ENCODE measurements at places on chromosomes 12 and 14. TPM values are rescaled to one million over a fixed set of nuclear protein-coding genes. Genes with fewer than 3 reads are reported as not detected.
A peak's percentile ranks its signal among the peaks of the same experiment; 100 is the strongest.

DNA sequence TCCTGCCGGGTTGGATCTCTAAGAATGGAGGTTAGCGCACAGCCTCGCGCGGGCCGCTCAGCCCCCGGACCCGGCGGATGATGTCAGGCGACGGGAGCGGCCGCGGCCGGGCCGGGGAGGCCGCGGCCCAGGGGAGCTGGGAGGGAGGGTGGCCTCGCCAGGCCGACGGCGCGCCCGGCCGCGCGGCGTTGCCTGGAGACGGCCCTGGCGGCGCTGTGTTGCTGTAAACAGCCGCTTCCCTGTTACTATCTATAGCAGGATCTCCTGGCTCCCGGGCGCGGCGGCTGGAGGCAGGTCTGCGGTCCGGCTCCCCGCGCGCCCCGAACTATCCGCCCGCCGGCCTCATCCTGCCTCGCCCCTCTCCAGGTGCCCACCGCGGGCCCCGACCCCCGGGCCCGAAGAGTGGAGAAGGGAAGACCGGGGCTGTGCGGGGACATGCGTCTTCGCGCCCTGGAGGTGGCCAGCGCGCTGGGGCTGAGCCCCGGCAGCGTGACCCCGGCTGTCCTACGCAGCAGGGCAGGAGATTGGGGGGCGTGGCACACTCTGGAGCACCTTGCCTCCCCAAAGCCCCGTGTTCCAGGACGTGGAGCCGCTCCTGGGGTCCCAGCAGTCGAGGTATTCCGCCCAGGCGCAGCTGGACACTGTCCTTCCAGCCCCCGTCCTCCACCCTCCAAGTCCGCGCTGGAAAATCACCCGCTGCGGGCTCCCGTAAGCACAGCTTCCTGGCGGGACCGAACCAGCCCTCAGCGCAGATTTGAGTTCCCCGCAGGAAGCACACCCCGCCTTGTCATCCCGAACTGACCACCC lies 1.4 kb upstream of the FOS start:
- H3K36me3 ChIP-seq = peaks cover 32% of the 10 kb centered on the region
- peak overlapping the region; percentile 94 for H3K4me3 ChIP-seq
- H3K27me3 ChIP-seq = peaks cover 44% of the 10 kb centered on the region
- H3K27ac ChIP-seq = peak overlapping the region; percentile 99
- peak; percentile 92 for DNase-seq

DNA sequence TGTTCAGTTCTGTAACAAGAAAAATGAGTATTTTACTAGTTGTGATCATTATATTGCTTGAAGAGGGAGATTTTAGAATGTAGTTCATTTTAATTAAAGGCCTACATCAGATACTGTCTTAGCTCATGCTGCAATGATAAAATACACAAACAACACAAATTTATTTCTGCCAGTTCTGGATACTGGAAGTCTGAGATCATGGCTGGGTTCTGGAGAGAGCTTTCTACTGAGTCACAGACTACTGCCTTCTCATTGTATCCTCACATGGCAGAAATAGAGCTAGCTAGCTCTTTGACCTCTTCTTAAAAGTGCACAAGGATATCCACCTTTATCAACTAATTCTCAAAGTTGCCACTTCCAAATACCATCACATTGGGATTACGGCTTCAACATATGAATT lies 53.8 kb downstream of the MIS18BP1 start:
- H3K4me3 ChIP-seq = no peak overlapping the region
- peaks cover 10% of the 10 kb centered on the region for H3K4me1 ChIP-seq
- DNase-seq = peak; percentile 51
- H3K36me3 ChIP-seq = peaks cover 5% of the 10 kb centered on the region
- H3K27ac ChIP-seq = peak overlapping the region; percentile 48

GRCh38 chr12:115155665-115156645 lies 472.0 kb upstream of the TBX3 start:
- no peaks in the 10 kb centered on the region for H3K27me3 ChIP-seq
- H3K36me3 ChIP-seq = peaks cover 6% of the 10 kb centered on the region
- peak overlapping the region; percentile 47 for H3K4me3 ChIP-seq
- peak overlapping the region; percentile 95 for H3K27ac ChIP-seq
- peaks cover 38% of the 10 kb centered on the region for H3K4me1 ChIP-seq

DNA sequence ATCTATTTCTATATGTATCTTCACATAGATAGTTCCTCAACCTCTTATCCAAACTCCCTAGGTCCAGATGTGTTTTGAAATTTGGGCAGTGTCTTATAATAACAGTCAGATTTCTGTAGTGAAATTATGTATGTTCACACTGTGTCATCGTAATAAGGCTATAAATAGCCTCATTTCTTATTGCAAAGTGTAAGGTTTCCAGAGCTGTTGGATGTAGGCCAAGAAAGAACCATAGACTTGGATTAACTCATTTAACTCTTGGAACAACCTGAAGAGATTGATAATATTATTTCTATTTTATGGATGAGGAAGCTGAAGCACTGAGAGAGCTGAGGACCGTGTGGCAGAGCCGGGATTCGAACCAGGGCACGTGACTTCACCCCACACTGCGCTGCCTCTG lies 49.0 kb upstream of the PIWIL1 start:
- no peak for DNase-seq
- no peak overlapping the region for H3K27ac ChIP-seq
- H3K27me3 ChIP-seq = no peaks in the 10 kb centered on the region
- no peak overlapping the region for H3K4me3 ChIP-seq

Gene GPR84
- not detected for total RNA-seq

Gene CPNE6
- not detected for total RNA-seq

Gene ASPG
- not detected for total RNA-seq

Gene NXPH4
- 4.0 TPM for total RNA-seq
